CMK (cell line): ENCODE measurements at places on chromosomes 5 and 9.

- DNase-seq: no peak
Observed at GRCh38 chr5:123367739-123368138, 55.5 kb downstream of the CEP120 start.

GRCh38 chr5:93599001-93599379, 16.0 kb downstream of the NR2F1 start:
- DNase-seq: no peak

GRCh38 chr5:138603249-138603920, 28.2 kb upstream of the HSPA9 start:
- DNase-seq: no peak

- no peak for DNase-seq
Observed at GRCh38 chr9:130174920-130175321, 2.7 kb downstream of the NCS1 start.

DNA sequence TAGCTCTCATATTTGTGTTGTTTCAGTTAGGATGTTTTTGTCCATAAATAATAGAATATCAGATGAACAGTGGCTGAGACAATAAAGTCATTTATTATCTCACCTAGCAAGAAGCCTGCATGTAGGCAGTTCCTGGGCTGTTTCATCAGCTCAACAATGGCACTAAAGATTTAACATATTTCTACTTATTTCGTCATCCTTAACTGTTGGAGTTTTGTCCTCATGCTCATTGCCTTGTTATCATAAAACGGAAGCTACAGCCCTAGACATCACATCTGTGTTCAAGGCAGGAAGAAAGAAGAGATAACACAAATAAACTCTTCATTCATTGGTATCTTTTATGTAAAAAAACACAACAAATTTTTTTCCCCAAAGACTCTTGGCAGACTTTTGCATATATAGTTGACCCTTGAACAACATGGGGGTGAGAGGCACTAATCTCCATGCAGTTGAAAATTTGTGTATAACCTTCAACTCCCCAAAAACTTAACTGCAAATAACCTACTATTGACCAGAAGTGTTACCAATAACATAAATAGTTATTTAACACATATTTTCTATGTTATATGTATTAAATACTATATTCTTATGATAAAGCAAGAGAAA, 277.2 kb upstream of the ADRA1B start:
- no peak for DNase-seq

GRCh38 chr5:143957455-143957854, 145.5 kb downstream of the HMHB1 start:
- DNase-seq: no peak

GRCh38 chr5:92581249-92581648, 999.8 kb downstream of the NR2F1-AS1 start:
- DNase-seq: no peak

GRCh38 chr5:142356349-142356715, 31.5 kb upstream of the SPRY4 start:
- DNase-seq: no peak

- no peak for DNase-seq
Observed at GRCh38 chr9:5651246-5651645, 22.3 kb downstream of the RIC1 start.

DNA sequence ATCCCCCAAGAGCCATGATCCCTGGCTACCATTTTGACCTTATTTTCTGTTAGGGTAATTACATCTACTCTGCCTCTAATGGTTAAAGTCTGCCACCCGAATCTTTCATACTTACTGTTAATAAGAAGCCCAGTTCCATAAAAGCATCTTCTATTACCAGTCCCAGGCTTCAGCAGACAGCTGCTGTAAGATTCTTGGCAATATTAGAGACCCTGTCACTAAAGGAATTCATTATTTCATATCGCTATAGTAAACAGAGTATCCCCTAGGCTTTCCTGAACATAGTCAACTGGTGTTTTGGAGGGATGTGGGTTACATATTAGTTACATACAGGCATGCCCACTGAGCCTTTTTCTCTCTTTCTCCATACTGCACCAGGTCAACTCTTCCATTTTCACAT, 608.7 kb upstream of the SEMA6A start:
- no peak for DNase-seq

GRCh38 chr9:128565578-128565977, 13.2 kb downstream of the SPTAN1 start:
- DNase-seq: no peak

DNA sequence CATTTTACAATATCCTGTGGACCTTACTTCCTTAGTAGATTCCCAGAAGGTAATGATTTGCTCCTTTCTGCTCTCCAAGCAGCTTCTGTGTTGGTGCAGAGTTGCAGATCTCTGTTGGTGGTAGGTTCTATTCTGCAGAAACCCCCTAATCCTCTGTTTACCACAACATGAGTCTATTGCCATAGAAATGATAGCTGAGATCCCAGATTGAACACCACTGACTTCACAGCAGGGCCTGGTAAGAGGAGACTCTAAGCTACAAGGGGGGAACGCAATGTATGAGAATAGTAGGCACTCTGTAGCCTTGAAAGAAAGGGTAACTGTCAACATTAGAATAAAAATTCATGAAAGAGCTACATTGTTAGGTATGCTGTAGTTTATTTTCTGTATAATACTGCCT, 59.5 kb downstream of the MUSK start:
- DNase-seq: no peak

- DNase-seq: no peak
Observed at GRCh38 chr5:146659961-146660360, 144.0 kb upstream of the GPR151 start.

GRCh38 chr9:137045294-137046087, 486 bp downstream of the NPDC1 start:
- DNase-seq: no peak

GRCh38 chr9:76595645-76596044, 136.7 kb downstream of the GCNT1 start:
- DNase-seq: no peak

- no peak for DNase-seq
Observed at GRCh38 chr5:155906046-155906445, 420.9 kb upstream of the SGCD start.

DNA sequence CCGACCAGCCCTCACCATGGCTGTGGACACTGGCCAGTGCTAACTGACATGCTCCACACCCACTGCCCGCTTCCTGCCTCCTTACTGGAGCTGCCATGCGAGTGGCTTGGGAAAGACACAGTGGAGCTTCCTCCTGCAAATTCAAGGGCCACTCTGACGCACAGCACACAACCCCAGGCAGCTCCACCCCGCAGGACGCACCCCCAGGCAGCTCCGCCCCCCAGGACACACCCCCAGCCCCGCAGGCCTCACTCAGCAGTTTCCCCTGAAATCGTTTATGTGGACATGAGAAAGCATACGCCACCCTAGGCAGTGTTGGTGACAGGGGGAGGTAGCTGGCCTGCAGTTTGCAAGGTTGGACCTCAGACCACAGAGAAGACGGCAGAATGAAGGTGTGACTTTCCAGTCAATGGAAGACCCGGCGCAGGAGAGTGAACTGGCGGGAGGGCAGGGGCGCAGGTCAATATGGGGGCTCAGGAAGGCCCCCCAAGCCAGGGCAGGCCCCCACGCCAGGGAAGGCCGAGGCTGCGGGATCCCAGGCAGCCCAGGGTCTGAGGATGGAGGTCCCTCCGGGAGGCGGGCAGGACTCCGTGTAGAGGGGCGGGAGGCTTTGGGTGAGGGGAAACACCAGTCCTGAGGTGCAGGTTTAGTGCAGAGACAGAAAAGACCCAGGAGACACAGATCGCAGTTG, 21.6 kb downstream of the LPCAT1 start:
- DNase-seq: no peak

- DNase-seq: no peak
Observed at GRCh38 chr5:96353220-96353619, 79.8 kb downstream of the PCSK1 start.

- DNase-seq: no peak
Observed at GRCh38 chr5:82494942-82495341, 216.8 kb upstream of the RPS23 start.

GRCh38 chr5:8396246-8396645, 527.3 kb downstream of the MTRR start:
- no peak for DNase-seq

DNA sequence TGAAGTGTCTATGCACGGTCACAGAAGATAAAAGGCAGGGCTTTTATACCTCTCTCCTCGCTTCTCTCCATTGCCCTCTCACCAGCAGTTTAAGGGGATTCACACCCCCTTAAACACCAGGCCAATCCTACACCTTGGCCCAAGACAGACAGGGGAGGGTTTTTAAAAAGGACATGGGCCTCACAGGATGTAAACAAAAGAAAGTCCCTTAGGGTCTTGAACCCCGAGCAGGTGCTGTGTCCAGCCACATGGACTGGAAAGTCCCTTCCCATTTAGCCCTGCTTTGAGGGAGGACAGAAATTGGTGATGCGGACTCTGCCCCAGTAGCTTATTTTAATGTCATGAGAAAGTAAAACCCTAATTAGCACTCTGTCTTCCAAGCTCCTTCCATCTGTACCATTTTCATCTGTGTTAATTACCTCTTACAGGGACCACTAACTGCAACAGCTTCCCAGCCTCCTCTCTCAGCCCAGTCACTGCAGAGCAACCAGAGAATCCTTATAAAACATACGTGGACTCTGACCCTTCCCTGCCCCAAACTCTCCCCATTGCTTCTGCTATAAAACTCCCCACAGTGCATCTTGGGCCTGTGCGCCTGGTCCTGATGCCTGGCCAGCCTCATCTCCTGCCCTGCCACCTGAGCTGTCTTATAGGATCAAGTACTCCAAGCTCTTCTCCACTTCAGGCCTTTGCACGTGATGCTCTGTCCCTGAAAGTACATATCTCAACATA, 16.7 kb downstream of the WHRN start:
- no peak for DNase-seq

DNA sequence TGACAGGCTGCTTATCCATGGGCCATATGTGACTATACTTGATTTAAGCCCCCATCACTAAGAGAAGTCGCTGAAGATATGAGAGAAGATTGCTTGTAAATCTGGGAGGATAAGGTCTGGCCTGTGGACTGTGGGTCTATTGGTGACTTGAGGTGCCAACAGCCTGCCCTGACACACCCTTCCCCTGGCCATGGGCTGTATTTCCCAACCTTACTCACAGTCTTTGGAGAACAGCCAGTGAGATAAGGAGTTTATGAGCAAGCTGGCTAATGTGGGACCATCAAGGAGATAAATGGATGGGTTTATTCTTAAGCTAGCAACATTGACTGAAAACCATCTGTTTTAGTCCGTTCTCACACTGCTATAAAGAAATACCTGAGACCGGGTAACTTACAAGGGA, 231.3 kb downstream of the ZSWIM6 start:
- no peak for DNase-seq

GRCh38 chr9:4101667-4102066, 198.2 kb downstream of the GLIS3 start:
- DNase-seq: no peak

DNA sequence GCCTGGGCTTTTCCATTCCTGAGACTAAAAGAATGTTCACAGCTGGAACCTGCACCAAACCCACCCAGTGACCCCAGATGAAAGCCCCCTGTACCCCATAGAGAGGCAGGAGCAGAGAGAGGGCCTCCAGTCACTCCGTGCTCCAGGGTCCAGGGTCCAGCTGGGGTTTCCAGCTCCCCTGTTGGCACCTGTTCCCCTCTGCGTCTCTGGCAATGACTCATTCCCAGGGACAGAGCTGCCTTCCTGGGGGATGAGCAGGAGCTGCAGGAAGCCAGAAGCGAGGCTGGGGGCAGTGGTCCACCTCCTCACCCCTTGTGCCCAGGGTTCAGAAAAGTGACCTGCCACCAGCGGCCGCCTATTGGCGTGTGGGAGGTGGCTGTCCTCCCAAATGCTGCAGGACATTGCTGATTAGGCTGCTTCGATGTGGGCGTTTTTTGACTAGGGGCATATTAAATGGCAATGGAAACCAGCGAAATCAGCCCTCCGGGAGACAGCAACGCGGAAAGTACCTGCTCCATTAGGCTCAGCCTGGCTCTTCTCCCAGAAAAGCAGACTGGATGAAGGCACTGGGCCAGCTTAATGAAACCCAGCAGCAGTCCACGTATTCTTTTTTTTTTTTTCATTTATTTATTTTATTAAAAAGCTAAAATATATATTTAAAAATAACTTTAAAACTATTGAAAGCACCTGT, 97.4 kb downstream of the DAP start:
- no peak for DNase-seq

DNA sequence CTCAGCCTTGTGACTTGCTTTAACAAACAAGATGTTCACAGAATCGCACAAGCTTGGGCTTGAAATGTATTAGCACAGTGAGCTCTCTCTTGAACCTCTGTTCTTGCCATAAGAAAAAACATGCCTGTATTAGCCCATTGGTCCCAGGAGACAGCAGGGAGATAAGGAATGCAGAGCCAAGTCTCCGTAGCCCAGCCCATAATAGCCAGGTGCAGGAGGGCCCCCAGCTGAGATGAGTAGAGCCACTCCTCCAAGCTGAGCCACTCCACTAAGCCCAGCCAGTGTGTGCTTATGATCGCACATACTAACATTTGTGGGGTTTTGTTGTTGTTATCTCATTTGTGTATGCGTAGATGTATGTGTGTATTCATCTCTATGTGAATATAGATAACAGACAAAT, 21.6 kb upstream of the SVEP1 start:
- no peak for DNase-seq

DNA sequence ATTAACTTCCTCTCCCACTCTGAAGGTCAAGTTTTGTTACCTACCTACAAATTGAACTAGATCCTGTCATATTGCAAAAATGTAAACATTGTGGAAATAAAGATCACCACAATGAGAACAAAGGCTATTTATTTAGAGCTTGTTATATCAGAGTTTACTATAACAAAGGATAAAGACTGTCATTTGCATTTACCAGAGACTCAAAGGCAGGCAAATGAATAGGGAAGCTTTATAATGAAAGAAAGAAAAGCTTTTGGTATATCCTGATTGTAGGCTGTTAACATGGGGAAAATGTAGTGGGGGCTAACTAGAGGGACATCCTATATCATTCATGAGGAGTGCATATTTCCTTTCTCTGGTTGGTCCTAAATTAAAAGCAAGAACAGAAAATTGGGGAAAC, 403.5 kb upstream of the TYRP1 start:
- DNase-seq: no peak

- no peak for DNase-seq
Observed at GRCh38 chr5:67588389-67588788, 391.8 kb upstream of the CD180 start.

- DNase-seq: no peak
Observed at GRCh38 chr9:114375386-114376175, 12.2 kb downstream of the AKNA start.

GRCh38 chr9:137241490-137242268, 592 bp downstream of the TUBB4B start:
- DNase-seq: no peak

GRCh38 chr5:9428272-9428671, 117.6 kb downstream of the SEMA5A start:
- DNase-seq: no peak

DNA sequence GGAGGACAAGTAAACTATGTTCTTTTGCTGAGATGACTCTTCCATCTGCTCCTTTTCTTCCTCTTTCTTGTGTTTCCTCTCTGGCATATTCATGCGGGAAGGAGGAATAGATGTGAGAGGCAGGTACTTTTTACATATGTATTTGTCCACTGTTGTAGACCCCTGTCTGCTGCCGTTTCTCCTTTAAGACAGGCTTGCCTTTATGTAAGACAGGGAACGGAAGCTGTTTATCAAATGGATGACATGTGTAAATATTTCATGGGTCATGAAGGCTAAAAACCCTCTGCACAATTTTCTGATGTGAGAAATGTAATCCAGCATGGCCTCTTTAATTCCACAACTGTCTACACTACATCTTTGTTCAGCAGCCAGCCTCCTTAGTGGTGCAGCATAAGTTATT, 1525.5 kb upstream of the NUDT12 start:
- DNase-seq: no peak
